ENCODE measurements at places on chromosomes 7 and 10.
A peak's percentile ranks its signal among the peaks of the same experiment; 100 is the strongest.

GRCh38 chr7:32477649-32477980 lies 12.6 kb downstream of the LSM5 start:
- no peak for ATAC-seq

DNA sequence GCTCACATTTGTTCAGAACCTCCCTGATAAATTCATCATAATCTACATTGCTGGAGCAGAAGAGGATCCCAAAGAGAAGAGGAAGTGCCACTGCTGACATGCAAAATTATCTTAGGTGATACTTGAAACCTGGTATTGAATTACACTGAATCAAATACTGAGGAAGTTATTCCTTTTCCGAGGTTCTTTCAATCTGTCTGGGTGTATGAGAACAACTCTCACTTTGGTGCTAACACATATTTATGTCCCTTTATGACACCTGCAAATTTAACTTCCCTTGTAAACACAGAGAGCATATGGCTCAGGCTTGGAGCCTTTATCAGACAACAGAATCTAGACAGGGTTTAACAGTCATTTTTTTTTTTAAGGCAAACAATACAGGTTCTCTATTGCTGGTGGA lies 131.4 kb downstream of the SRPK2 start:
- no peak for ATAC-seq

GRCh38 chr10:128863411-128863810 lies 603.6 kb upstream of the MGMT start:
- ATAC-seq = no peak

GRCh38 chr7:14069961-14070360 lies 80.5 kb upstream of the ETV1 start:
- no peak for ATAC-seq

- no peak for ATAC-seq
Observed at GRCh38 chr7:117158941-117159697, 163.7 kb downstream of the WNT2 start.

GRCh38 chr7:131459256-131459655 lies 97.2 kb downstream of the PODXL start:
- ATAC-seq = no peak

- ATAC-seq = peak; percentile 16
Observed at GRCh38 chr10:103645141-103646054, 151.9 kb downstream of the NEURL1 start.

DNA sequence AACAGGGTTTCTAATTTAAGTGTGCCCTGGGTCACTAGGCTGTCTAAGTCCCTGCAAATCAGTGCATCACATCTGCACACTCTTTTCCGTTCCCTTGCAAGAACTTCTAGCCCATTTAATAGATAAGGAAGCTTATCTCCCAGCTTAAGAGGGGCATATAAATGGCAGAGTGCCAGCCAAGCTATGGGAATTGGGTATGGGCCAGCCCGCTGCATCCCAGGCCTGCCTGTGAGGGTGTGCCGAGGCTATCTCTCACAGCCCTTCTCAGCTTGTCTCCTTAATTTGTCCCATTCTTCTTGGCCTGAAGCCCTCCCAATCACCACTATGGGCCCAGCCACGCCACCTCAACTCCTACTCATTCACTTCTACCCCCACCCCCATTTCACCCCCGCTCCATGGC lies 14.7 kb downstream of the AQP1 start:
- ATAC-seq = no peak

DNA sequence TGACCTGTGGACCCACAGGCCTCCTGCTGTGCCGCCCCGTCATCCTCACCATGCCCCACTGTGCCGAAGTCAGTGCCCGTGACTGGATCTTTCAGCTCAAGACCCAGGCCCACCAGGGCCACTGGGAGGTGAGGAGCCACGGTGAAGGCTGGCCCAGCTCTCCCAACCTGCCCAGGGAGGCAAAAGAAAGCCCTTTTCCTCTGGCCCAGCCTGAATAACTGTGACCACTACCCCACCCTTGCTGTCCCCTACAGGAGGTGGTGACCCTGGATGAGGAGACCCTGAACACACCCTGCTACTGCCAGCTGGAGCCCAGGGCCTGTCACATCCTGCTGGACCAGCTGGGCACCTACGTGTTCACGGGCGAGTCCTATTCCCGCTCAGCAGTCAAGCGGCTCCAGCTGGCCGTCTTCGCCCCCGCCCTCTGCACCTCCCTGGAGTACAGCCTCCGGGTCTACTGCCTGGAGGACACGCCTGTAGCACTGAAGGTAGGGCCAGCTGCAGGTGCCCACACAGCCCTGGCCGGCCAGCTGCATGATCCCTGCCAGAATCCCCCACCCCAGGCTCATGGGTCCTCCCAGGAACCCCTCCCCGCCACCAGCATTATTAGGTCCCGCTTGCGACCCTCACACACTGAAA lies 25.5 kb upstream of the SLC29A3 start:
- ATAC-seq = peak; percentile 83

- ATAC-seq = peak; percentile 1
Observed at GRCh38 chr7:5532536-5533335, 109.1 kb upstream of the TNRC18 start.

- ATAC-seq = no peak
Observed at GRCh38 chr10:21969326-21970287, 33.9 kb downstream of the DNAJC1 start.

DNA sequence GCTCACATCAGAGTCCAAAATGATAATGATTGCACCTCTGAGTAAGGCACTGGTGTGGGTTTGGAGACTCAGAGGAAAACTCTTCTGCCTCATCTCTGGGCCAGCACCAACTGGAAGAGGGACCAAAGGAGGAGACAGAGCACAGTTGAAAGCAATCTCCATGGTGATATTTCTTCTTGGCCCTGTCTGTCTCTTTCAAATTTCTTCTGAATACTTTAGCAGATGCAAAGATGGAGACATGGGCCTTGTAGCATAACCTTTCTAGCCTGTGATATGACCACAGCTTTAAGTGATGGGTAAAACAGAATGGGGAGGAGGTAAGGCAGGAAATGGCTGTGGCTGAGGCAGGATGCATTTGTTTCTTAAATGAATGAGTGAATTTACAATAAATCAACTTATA lies 12.2 kb upstream of the GIMAP7 start:
- ATAC-seq = no peak

- ATAC-seq = no peak
Observed at GRCh38 chr10:122455376-122456079, 1.1 kb downstream of the ARMS2 start.

GRCh38 chr10:77603534-77603927 lies 34.1 kb downstream of the KCNMA1 start:
- peak; percentile 57 for ATAC-seq

- ATAC-seq = no peak
Observed at GRCh38 chr10:43040482-43041256, 36.2 kb upstream of the RET start.

DNA sequence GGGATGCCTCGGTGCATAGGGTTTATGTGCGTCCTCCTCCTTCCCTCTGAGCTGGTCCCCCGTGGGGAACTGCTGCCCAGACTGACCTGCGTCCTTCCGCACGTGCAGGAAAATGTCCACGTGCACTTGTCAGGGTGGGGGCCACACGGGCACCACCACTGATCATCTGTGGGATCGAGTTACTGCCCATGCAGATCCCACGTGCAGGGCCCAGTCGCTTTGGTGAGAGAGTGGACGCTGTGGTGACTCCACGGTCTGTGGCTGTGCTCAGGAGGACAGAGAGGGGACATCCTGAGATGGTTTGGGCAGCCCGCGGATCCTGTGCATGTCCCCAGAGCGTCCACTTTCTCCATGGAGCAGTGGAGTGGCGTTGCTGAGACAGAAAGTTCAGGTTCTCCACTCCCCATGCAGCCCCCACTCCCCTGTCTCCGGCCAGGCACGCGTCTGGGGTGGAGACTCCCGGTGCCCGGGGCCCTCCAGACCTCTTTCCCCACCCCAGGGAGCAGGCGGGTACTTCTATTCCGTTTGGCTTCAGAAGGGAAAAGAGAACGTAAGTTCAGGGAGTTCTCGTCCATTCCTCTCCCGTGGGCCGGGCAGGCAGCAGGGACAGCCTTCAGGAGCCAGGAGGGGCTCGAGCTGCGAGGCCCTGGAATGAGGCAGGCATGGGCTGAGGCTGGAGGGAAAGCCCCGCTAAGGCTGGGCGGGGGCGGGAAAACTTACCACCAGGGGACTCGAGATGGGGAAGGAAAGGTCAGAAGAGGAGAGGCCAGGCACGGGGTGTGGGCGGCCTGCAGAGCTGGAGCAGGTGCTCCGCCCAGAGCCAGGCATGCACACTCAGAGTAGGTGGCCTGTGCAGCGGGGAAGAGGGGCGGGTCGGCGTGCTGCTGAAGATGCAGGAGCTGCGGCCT lies 59.9 kb downstream of the EGFR start:
- peak; percentile 58 for ATAC-seq

DNA sequence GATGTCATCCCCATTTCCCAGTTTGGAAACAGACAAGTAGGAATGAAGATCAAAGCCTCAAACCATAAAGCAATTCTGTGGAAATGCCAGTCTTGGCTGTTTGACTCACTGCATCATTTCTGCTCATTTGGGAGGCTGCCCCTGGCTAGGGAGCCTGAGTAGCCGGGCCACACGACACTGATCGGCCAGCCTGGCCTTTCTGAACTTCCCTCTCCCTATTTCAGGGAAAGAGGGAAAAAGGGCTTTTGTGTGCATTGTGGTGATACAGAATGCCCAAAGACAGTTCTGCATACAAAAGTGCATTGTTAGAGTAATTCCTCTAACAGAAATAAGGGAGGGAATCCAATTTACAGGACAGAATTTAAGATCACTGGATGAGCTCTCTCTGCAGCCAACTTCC lies 41.7 kb upstream of the OPALIN start:
- ATAC-seq = no peak

- no peak for ATAC-seq
Observed at GRCh38 chr10:112938808-112939482, 11.1 kb upstream of the TCF7L2 start.

GRCh38 chr7:159008417-159008816 lies 136.2 kb downstream of the VIPR2 start:
- no peak for ATAC-seq

- no peak for ATAC-seq
Observed at GRCh38 chr10:79436850-79437103, 8.6 kb downstream of the ZCCHC24 start.

DNA sequence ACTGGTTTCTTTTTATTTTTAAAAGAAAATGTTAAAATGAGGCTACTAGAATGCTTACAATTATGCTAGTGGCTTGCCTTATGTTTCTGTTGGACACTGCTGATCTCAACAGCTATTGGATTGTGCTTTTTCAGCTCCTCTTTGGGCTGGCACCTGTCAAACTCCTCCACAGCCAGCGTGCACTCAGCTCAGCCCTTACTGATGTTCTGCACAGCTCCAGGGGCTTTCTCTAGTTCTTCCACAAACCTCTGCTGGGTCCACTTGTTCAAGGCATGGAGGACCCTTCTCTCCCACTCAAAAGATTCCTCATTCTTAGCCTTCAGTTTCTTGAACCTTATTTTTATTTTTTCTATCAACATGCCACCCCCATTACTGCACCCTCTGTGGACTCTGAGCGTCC lies 96.0 kb downstream of the VIPR2 start:
- no peak for ATAC-seq

DNA sequence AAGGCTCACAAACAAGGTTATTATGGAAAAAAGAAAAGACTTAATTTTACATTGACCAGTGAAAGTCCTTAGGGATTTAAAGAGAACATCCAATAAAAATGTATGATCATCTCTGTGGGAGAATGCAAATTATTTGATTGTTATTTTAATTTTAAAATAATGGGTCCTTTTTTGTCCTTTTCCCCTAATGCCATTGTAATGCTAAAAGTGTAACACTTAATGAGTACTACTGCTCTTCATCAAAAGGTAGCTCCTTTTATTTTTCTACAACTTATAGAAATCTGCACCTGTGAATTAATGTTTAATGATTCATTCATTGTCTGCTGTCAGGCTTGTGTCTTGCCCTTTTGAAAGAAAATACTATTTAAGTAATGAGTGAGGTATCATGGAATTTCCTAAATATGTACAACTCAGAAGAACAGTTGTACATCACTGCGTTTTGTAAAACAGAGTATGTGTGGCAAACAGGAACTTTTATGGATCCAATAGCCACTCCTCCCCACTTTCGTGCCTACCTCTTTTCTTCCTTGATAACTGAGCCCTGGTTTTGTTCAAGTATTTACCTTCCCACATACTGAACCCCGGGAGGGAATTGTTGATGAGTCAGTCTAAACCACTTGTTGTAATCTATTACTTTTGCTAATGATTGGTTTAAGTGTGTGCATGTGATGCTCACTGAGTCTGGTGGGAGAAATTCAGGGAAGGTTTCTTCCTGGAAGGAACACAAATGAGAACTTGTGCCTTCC lies 19.9 kb upstream of the TRUB1 start:
- ATAC-seq = peak; percentile 62

DNA sequence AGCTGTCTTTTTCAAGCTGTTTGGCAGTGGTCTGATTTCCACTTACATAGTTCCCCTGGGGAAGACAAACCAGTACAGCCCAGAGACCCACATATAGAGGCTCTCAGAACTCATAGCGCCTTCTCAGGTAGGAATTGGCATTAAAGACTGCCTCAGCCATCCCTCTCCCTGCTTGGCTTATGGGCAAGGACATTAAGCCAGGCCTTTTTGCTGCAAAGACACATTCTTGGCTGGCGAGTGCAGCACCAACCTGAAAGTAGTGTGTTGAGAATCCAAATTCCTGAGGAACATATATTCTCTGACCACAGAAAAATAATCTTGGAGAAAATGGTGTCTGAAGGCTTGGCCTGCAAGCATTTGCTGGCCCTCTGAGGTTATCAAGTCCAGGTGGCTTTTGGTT lies 39.2 kb upstream of the HPS1 start:
- ATAC-seq = no peak

- ATAC-seq = no peak
Observed at GRCh38 chr10:4255751-4256150, 470.7 kb upstream of the KLF6 start.

DNA sequence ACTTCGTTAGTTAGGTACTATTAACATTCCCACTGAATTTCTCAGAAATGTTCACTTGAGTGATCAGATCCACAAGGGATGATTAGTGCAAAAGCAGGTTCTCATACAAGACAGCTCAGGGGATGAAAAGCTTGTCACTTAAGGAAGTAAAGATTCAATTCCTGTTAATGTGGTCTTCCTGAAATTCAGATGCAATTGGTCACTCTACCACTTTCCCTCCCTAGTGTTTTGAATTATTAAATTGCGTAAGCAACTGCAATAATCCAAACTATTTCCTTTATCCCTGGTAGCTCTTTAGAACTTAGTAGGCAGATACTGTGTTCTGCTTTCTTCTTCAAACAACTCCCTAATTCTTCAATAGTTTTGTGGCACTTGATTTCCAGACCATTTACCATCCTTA lies 121.4 kb downstream of the MAGI2 start:
- ATAC-seq = no peak

GRCh38 chr10:21022821-21023220 lies 125.7 kb upstream of the NEBL start:
- ATAC-seq = peak; percentile 41

DNA sequence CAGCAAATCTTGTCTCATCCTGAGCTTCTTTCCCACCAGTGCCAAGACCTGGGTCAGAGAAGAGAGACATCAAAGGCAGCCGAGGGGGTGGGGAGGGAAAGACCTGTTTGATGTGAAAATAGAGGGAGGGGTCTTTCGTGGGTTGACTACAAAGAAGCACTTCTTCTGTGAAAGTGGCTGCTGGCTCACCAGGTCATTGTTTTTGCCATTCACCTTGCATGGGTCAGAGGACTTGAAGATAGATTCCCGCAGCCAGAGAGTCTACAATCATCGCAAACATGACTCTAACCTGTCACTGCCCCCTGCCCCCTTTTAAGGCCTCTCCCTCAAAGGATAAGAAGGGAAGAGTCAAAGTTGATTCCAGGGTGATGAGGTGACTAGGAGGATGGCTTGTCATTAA lies 166.1 kb upstream of the BMPER start:
- ATAC-seq = no peak

GRCh38 chr7:141641876-141642275 lies 60.1 kb downstream of the DENND11 start:
- no peak for ATAC-seq

GRCh38 chr7:106614751-106615150 lies 46.2 kb downstream of the CCDC71L start:
- no peak for ATAC-seq
